ENCODE measurements at places on chromosomes 7 and 10. TPM values are rescaled to one million over a fixed set of nuclear protein-coding genes. Genes with fewer than 3 reads are reported as not detected.
A peak's percentile ranks its signal among the peaks of the same experiment; 100 is the strongest.

DNA sequence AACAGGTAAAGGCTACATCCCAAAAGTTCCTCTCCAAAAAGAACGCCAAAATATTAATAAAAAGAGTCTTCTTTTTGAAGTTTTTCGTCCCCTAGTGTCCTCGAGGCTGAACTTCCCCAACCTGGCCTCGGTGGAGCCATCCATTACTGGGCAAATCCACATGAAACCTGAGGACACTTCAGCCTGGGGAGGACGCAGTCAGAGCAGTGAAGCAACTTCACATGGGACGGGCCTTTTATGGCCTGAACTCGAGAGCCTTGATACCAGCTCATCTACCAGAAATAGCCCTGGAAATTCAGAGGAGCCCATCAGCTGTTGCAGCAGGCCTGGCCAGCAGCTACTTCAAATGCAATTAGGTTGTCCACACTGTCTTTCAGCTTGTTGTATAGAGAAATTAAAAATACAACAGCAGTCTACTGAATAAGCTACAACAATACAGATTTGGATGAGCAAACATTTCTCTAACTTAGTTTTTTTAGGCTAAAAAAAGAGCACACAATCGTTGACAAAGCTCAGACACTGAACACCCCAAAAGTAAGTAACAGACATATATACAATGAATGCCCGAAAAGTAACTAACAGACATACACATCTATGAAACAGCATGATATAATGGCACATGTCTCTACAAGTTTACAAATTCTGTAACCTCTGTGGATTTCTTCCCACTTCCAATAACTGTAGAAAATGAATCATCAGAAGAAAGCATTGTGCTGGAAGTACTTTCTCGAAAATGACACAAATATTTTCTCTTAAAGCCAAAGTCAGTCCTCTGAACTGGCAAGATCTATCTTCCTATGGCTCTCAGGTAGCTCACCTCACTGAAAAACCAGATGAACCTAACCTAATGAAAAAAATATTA is at the start of gene SVIL:
SVIL (minus strand) TSS at position 208 of the 862 bp plus-strand sequence. CDS start 79,913 bp downstream, outside the sequence.
- no peaks in the 10 kb centered on the region for H3K36me3 ChIP-seq
- DNase-seq = peak; percentile 70
- peak within 1 kb of the TSS; percentile 47 for H3K27ac ChIP-seq
- H3K27me3 ChIP-seq = no peaks in the 10 kb centered on the region
- peaks cover 42% of the 10 kb centered on the region for H3K4me1 ChIP-seq

GRCh38 chr7:106731187-106731586 is 70.2 kb upstream of the CCDC71L start:
- H3K4me1 ChIP-seq = peaks cover 24% of the 10 kb centered on the region
- H3K36me3 ChIP-seq = no peaks in the 10 kb centered on the region
- no peak for DNase-seq
- no peak overlapping the region for H3K27ac ChIP-seq

The TBL2 gene
- total RNA-seq = 29.8 TPM

The SPDYE16 gene
- total RNA-seq = 0.90 TPM
